ENCODE measurements at places on chromosomes 16 and 17.

DNA sequence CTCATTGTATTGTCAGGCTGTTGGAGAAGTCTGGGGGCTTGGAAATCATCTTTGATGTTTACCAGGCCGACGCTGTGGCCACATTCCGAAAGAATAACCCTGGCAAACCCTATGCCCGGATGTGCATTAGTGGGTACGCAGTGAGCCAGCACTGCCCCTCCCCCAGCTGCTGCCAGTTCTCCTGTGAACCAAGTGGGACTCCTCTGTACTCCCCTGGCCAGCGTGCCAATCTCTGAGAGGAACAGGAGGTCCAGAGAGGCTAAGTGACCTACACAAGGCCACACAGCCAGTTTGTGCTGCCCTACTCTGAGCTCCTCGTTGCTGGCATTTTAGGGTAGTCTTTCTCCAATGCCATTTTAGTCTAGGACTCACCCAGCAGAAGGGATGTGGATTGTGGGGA, 1.9 kb upstream of the LLGL2 start:
- peaks cover 14% of the 10 kb centered on the region for H3K27me3 ChIP-seq
- H3K36me3 ChIP-seq: no peaks in the 10 kb centered on the region
- DNase-seq: no peak
- no peak overlapping the region for H3K4me3 ChIP-seq
- H3K27ac ChIP-seq: no peak overlapping the region
- peaks cover 7% of the 10 kb centered on the region for H3K4me1 ChIP-seq

DNA sequence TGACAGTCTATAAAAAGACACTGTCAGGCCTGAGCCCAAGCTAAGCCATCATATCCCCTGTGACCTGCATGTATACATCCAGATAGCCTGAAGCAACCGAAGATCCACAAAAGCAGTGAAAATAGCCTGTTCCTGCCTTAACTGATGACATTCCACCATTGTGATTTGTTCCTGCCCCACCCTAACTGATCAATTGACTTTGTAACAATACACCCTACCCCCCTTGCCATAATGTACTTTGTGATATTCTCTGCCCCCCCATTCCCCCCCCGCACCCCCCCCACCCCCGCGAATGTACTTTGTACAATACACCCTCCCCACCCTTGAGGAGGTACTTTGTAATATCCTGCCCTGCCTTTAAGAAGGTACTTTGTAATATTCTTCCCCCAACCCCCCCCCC, 82.2 kb upstream of the MED13 start:
- no peak overlapping the region for H3K27ac ChIP-seq
- no peaks in the 10 kb centered on the region for H3K4me1 ChIP-seq
- DNase-seq: no peak
- no peaks in the 10 kb centered on the region for H3K27me3 ChIP-seq

DNA sequence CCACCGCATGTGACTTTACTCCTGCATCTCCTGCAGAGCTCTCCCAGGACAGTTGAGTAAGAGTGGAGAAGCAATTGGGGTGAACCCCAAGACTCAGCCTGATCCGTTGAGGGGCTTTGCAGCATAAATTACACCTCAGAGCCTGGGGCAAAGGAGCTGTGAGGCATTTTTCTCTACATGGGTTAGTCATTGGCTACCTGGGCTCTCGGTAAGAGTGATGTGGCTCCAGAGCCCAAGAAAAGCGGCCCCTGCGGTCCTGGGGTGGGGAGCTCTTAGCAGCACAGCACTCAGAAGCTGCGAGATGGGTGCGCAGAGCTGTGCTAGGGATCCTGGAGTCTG, 40.4 kb upstream of the C16orf78 start:
- H3K27me3 ChIP-seq: no peaks in the 10 kb centered on the region
- no peaks in the 10 kb centered on the region for H3K4me1 ChIP-seq
- no peaks in the 10 kb centered on the region for H3K36me3 ChIP-seq
- no peak for DNase-seq
- H3K27ac ChIP-seq: no peak overlapping the region
- no peak overlapping the region for H3K4me3 ChIP-seq

DNA sequence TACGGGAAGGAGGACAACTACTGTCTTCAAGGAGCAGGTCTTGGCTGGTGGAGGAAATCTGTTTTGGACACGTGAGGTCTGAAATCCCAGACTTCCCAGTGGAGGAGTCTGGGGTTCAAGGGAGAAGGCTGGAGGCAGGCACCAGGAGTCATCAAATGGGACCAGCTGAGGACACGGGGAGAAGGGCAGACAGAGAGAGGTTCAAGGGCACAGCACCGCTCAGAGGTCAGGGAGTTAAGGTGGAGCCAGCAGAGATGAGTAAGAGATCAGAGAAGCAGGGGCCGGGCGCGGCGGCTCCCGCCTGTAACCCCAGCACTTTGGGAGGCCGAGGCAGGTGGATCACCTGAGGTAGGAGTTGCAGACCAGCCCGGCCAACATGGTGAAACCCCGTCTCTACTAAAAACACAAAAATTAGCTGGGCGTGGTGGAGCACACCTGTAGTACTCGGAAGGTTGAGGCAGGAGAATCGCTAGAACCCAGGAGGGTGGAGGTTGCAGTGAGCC, 10.4 kb upstream of the SMIM5 start:
- no peak for DNase-seq
- H3K4me1 ChIP-seq: no peaks in the 10 kb centered on the region
- H3K27me3 ChIP-seq: no peaks in the 10 kb centered on the region
- H3K4me3 ChIP-seq: no peak overlapping the region

DNA sequence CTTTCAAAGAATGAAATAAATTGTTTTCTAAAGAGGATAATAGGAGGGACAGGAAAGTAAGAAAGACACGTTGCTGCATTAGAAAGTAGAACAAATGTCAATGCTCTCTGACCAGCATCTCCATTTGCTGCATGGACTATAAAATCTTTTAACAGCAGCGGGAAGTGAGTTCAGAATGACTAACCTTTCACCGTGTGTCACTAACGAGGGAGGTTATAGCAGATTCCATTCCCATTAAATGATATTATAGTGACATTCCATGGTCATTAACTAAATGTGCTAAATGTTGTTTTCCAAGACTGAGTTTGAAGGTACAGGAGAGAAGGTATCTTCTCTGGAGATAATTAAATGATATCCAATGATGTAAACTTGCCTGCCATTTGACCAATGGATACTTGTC, 127.1 kb upstream of the HS3ST3A1 start:
- peak; percentile 56 for DNase-seq
- H3K27ac ChIP-seq: peak overlapping the region; percentile 42
- no peaks in the 10 kb centered on the region for H3K27me3 ChIP-seq
- no peak overlapping the region for H3K4me3 ChIP-seq
- H3K36me3 ChIP-seq: no peaks in the 10 kb centered on the region

GRCh38 chr16:9630985-9631384, 539.5 kb downstream of the HAPSTR1 start:
- no peaks in the 10 kb centered on the region for H3K27me3 ChIP-seq
- no peak for DNase-seq
- no peak overlapping the region for H3K27ac ChIP-seq
- no peaks in the 10 kb centered on the region for H3K4me1 ChIP-seq
- no peaks in the 10 kb centered on the region for H3K36me3 ChIP-seq
- no peak overlapping the region for H3K4me3 ChIP-seq

DNA sequence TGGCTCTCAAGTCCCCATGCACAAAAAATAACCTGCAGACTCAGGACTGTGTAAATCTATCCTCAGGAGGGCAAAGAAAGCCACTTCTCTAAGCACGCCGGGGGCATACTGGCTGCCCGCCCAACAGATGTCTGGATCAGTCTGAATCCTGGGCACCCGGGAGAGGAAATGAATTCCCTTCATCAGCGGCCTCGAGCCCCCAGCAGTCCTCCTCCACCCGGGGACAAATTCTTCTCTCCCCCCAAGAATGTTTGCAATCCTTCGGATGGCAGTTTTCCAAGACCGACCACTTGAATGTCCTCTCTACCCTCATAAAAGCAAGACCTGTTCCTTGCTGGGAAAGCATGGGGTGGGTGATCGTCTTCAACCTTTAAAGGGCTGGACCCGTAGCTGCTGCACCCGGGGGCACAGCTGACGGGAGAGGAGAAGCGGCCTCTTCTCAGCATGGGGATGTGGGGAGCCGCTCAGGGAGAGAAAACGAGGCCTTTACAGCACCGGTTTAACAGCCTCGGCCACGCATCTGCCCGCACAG, 9.4 kb upstream of the MAP2K3 start:
- H3K4me1 ChIP-seq: peaks cover 10% of the 10 kb centered on the region
- no peaks in the 10 kb centered on the region for H3K27me3 ChIP-seq
- no peaks in the 10 kb centered on the region for H3K36me3 ChIP-seq
- H3K4me3 ChIP-seq: peak overlapping the region; percentile 59
- no peak for DNase-seq

- no peaks in the 10 kb centered on the region for H3K4me1 ChIP-seq
- H3K4me3 ChIP-seq: no peak overlapping the region
- no peak overlapping the region for H3K27ac ChIP-seq
- H3K27me3 ChIP-seq: peaks cover 4% of the 10 kb centered on the region
- DNase-seq: peak; percentile 59
- no peaks in the 10 kb centered on the region for H3K36me3 ChIP-seq
Observed at GRCh38 chr16:55035956-55036355, 105.3 kb downstream of the IRX5 start.

DNA sequence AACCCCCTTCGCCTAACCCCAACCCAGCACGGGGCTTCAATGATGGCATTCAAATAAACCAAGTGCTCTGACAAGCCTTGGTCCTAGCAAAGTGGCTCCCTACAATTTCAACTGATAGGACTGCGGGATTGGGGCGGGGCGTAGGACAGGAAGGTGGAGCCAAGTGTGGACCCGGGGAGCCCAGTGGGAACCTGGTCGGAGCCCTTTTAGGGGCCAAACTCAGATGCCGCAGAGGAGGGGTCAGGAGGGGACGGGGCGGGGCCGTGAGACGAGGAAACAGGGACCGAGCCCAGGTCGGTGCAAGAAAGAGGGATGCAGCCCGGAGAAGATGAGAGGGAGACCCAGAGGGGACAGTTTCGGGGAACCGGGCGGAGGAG, 13.2 kb upstream of the CDIPT start:
- DNase-seq: no peak
- H3K4me3 ChIP-seq: no peak overlapping the region
- H3K27ac ChIP-seq: no peak overlapping the region
- H3K36me3 ChIP-seq: no peaks in the 10 kb centered on the region
- peaks cover 15% of the 10 kb centered on the region for H3K27me3 ChIP-seq

DNA sequence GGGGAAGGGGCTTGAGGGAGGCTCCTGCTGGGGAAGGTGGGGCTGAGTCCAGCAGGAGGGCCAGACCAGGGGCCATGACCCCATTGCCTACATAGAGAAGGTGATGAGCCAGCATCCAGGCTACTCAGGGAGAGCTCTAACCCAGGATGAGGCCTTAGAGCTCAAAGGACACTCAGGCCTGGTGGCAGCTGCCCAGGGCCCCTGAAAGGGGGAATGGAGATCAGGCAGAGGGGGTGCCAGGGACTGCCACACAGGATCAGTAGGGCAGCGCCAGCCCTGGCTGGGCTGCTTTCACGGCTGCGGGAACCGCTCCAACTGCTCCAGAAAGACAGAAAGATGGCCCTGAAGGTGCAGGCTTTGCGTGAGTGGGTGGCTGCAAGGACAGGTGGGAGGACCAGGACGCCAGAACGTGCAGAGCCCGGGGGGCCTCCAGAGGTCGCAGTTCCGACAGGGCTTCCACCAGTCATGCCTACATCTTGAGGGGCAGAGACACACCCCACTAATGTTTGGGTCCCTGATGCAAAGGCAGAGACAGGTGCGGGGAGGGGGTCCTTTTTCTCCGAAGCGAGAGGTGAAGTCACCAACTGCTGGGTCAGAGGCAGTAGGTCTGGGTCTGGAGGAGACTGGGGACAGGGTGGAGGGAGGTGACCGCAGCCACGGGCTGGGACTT, 882 bp upstream of the ATP6V0C start:
- peak overlapping the region; percentile 55 for H3K4me3 ChIP-seq
- H3K27ac ChIP-seq: no peak overlapping the region
- H3K27me3 ChIP-seq: no peaks in the 10 kb centered on the region
- H3K4me1 ChIP-seq: peaks cover 39% of the 10 kb centered on the region

- H3K27me3 ChIP-seq: peaks cover 3% of the 10 kb centered on the region
- H3K4me3 ChIP-seq: no peak overlapping the region
- no peaks in the 10 kb centered on the region for H3K36me3 ChIP-seq
- no peaks in the 10 kb centered on the region for H3K4me1 ChIP-seq
Observed at GRCh38 chr17:62162898-62163297, 97.8 kb upstream of the MED13 start.

GRCh38 chr16:57689762-57690558, 4.6 kb upstream of the DRC7 start:
- H3K36me3 ChIP-seq: no peaks in the 10 kb centered on the region
- H3K27me3 ChIP-seq: peaks cover 9% of the 10 kb centered on the region
- no peaks in the 10 kb centered on the region for H3K4me1 ChIP-seq
- no peak overlapping the region for H3K4me3 ChIP-seq
- H3K27ac ChIP-seq: no peak overlapping the region
